Aorta (tissue), 5 donors: ENCODE measurements at places on chromosomes 1 and 21. TPM values are rescaled to one million over a fixed set of nuclear protein-coding genes. Genes with fewer than 3 reads are reported as not detected.

Gene MARK1
- total RNA-seq = 13.5 TPM

Gene TDRD5
- total RNA-seq = 0.36 TPM

Gene SPRR3
- 0.75 TPM for total RNA-seq

Gene MFAP2
- total RNA-seq = 65.3 TPM

Gene LCE1E
- total RNA-seq = not detected

Gene OR2L5
- total RNA-seq = 0.24 TPM

Gene AUNIP
- not detected for total RNA-seq

Gene DNAJC6
- total RNA-seq = 3.8 TPM

Gene OR6K3
- not detected for total RNA-seq

Gene SERINC2
- total RNA-seq = 2.5 TPM

Gene TAL1
- 12.3 TPM for total RNA-seq

Gene WNT2B
- 5.8 TPM for total RNA-seq

Gene NBPF19
- 37.5 TPM for total RNA-seq

Gene ELAPOR1
- total RNA-seq = 1.5 TPM

Gene MAP3K21
- 1.3 TPM for total RNA-seq

Gene PADI3
- total RNA-seq = not detected

Gene WNT3A
- not detected for total RNA-seq

Gene SYPL2
- total RNA-seq = 5.9 TPM

Gene TRIM33
- total RNA-seq = 39.3 TPM

Gene TSPEAR
- not detected for total RNA-seq

Gene NEXN
- total RNA-seq = 81.9 TPM

Gene CACNA1S
- not detected for total RNA-seq

Gene GBP4
- total RNA-seq = 10.1 TPM

Gene ADGRB2
- total RNA-seq = 1.8 TPM

Gene CELA2A
- total RNA-seq = not detected

Gene TFAP2E
- total RNA-seq = 0.71 TPM

Gene ITPKB
- total RNA-seq = 16.8 TPM

Gene AQP10
- total RNA-seq = not detected

Gene KRTAP19-2
- total RNA-seq = not detected

Gene SLAMF9
- total RNA-seq = not detected

Gene SPRR2F
- total RNA-seq = not detected

Gene SYT6
- total RNA-seq = 0.12 TPM

Gene KCNH1
- 0.19 TPM for total RNA-seq

Gene INSRR
- 0.51 TPM for total RNA-seq
